Mucosa of descending colon (tissue), 3 donors: ENCODE measurements at places on chromosomes 2 and 18.
A peak's percentile ranks its signal among the peaks of the same experiment; 100 is the strongest.

GRCh38 chr2:680496-680895 is 3.3 kb upstream of the TMEM18 start:
- peak; percentile 32 for DNase-seq

- no peak for DNase-seq
These were observed 205.0 kb upstream of the SMAD2 start for GRCh38 chr18:48135436-48135966.

DNA sequence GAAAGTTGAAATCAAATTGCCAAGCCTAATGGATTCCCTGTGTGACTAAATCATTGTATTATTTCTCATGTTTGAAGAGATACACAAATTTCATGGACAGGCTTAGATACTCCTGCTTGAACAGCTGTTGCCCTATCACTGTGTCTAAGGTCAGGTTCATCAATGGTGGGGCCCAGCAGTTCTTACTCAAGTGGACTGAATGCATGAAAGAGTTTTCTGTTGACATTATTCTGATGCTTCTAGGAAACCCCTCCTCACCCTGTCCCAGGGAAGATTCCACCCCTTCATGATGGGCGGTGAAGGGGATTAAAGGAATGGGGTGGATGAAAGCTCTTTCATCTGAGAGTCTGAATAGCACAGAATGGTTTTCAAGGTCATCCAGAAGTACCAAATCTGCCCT is 148.8 kb downstream of the INO80D start:
- no peak for DNase-seq

GRCh38 chr2:10513201-10513600 is 65.1 kb upstream of the ODC1 start:
- DNase-seq: no peak

- no peak for DNase-seq
These were observed 193.5 kb upstream of the TCF4 start for GRCh38 chr18:55781481-55781957.

GRCh38 chr2:26720322-26721114 is 28.0 kb downstream of the KCNK3 start:
- peak; percentile 75 for DNase-seq

DNA sequence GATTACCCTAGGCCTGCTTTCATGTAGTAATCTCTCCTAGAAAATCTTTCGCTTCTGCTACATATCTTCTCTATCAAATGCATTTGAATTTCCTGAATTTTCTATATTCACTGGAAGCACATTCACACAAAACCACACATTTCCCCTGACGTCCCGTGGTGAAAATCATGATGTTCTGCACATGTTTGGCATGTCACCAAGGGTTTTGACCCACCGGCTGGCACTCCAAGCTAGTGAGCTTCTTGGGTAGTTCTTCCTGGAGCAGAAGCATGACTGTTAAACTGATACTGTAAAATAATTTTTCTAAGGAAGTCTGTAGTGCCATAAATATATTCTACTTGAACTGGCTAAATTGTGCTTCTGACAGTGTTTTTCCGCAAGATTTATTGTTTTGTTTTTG is 510.1 kb upstream of the SLC8A1 start:
- no peak for DNase-seq

DNA sequence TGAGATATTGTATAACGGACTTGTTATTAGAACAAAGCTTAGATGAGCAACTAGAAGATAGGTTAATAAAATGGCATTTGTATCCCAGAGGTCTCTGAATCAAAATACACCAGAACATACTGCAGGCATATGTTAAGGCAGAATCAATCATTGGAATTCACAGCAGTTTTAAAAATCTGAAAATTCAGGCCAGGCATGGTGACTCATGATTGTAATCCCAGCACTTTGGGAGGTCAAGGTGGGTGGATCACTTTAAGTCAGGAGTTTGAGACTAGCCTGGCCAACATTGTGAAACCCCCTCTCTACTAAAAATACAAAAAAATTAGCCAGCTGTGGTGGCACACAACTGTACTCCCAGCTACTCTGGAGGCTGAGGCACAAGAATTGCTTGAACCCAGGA is 405.2 kb downstream of the ZEB2 start:
- no peak for DNase-seq

DNA sequence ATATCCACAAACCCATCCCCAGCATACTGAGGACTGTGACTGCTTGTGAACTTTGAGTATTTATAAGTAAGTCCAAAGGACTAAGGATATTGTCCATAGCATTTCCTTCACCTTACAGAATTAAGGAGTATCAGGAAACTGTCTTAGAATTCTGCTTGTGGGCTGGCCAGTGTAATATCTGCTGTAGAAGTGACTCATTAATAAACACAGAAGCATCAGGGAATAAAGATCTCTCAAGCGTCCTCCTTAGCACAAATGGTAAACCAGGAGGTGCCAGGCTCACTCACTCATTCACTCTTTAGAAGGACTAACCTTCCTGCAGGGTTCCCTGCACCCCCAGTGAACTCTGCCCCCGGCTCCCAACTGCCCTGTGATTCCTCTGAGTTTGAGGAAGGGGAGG is 31.0 kb downstream of the CCDC68 start:
- DNase-seq: no peak

DNA sequence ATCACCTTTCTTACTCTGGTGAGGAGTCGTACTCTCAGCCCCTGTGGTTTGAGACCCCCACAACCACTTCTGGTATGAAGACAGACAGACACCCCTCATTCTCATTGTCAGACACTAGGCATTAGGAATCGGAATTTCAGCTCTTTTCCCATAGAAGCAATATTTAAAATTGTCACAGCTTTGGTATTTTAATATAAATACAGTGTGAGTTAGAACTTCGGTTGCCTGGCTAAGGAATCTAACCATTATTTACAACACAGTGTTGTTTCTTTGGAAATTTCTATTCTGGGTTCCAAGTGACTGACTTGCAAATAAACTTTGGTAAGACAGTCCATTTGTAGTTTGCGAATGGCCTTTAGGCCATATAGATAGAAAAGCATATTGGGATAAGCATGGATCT is 318.1 kb downstream of the PARD3B start:
- DNase-seq: no peak

DNA sequence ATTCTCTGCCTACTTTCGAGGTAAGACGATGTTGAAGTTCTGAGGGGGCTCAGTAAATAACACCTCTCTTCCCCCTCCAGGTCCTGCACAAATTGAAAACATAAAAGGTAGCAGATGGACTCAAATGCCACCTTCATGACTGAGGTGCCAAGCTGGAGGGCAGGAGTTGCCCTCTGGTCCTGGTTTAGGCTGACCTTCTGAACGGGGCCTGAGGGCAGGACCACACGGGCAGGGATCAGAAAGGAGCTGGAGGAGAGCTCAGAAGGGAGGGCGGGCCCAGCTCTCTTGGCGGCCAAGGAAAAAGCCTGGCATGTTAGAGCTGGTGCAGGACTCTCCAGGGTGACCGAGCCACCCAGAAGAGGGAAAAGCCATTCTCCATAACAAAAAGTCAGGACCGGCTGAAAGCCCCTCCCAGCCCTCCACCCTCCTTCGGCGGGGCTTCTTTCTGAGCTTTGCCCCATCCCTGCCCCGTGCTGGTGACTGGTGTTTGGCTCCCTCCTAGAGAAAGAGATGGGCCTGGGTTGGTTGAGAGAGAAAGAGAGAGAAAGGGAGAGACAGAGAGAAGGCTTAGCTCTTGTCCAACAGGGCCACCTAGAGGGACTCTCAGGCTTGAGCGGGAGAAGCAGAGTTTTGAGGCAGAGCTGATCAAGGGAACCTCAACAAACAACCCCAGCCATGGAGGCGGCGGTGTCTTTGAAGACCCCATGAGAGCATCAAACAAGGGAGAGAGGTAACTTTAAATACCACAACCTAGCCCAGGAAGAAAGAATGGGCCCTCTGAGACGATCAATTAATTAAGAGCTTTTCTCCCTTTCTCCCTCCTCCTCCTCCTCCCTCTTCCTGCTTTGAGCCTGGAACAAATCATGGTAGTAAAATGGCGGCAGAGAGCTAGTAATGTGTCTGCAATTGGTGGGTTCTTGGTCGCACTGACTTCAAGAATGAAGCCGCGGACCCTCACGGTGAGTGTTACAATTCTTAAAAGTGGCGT is 50.8 kb downstream of the WIPF1 start:
- DNase-seq: no peak

DNA sequence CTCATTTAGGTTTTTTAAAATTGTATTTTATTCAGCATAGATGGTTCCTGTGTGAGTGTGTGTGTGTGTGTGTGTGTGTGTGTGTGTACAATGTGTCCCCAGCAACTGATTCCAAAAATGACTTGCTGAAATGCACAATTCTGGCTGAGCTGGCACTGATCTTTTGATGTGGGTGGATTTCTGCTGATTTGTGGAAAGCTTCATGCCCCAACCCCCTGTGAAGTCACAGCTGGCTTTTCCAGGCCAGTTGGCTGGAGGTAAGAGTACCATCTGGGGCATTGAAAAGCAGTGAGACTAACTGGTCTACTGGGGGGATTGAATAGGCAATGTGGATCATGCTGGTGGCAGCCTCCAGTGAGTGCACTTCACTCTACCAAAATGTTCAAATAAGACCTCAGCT is 187.2 kb downstream of the LRRTM1 start:
- no peak for DNase-seq

DNA sequence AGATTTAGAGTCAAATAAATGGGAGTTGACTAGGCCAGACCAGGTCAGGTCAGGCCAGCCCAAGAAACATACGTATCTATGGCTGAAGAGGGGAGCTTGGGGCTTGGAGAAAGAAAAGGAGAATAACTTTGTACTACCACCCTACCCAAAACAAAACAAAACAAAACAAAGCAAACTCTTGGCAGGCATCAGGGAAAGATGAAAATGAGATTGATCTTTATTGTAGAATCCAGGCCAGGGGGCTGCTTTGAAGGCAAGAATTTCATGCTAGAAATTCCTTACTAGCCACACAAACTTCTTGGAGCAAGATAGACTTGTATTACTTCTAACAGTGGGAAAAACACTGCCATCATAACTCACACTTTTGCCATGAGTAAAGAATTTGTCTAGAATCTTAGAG is 26.2 kb downstream of the QPCT start:
- no peak for DNase-seq

- DNase-seq: no peak
These were observed 84.0 kb upstream of the TMEM200C start for GRCh38 chr18:5979176-5979888.

DNA sequence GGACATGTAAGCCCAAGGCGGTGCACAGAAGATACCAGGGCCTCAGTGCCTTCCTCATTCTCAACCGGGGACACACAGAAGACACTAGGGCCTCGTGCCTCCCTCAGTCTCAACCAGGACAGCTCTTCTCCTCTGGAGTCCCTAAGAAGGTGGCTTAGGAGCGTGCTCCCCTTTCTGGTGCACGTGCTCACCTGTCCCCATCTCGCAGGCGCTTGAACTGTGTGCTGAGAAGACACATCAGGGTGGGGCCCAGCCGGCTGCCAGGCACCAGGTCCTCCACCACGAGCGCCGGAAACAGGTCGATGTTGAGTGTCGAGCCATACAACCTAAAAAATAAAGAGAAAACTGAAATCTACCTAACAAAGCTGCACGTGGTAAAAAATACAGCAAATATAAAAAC is 99.9 kb downstream of the PXDN start:
- DNase-seq: no peak

- no peak for DNase-seq
These were observed 80.4 kb downstream of the TNS1 start for GRCh38 chr2:217922101-217923006.

- DNase-seq: no peak
These were observed 124.9 kb downstream of the TNS1 start for GRCh38 chr2:217877866-217878265.

- no peak for DNase-seq
These were observed 750.8 kb upstream of the ID2 start for GRCh38 chr2:7930800-7931635.

DNA sequence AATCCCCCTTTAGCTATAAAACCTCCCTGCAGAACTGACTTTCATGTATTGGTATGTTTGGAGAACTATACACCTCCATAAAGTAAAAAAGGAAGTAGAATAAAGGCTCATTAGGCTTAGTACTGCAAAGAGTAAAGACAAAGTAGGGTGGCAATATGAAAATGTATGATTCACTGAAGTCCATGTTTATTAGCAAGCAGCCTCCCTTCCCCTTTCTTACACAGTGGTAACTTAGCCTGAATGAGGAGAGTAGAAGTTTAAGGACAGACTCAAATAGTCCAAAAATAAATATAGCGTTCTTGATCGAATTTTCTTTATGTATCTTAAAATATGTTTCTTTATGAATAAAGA is 1.5 kb downstream of the ZNF804A start:
- DNase-seq: no peak

GRCh38 chr2:73818296-73818695 is 10.5 kb upstream of the STAMBP start:
- no peak for DNase-seq

- DNase-seq: no peak
These were observed 67.1 kb upstream of the MAP4K4 start for GRCh38 chr2:101630224-101630949.

- no peak for DNase-seq
These were observed 44.7 kb downstream of the TANC1 start for GRCh38 chr2:159013103-159013502.

- no peak for DNase-seq
These were observed 240.4 kb downstream of the MBD2 start for GRCh38 chr18:53984021-53984420.

DNA sequence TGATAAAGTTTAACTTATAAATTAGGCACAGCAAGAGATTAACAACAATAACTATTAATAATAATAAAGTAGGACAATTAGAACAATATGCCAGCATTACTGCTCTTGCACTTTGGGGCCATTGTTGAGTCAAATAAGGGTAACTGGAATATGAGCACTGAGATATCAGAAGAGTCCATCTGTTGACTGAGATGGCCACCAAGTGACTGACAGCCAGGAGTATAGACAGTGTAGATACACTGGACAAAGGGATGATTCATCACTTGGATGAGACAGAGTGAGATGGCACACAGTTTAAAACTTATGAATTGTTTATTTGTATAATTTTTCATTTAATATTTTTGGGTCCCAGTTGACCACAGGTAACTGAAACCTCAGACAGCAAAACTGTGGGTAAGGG is 20.0 kb downstream of the NAB1 start:
- DNase-seq: no peak

GRCh38 chr2:158837645-158838044 is 42.5 kb downstream of the DAPL1 start:
- DNase-seq: no peak

- no peak for DNase-seq
These were observed 9.0 kb upstream of the FAM136A start for GRCh38 chr2:70310899-70311298.

DNA sequence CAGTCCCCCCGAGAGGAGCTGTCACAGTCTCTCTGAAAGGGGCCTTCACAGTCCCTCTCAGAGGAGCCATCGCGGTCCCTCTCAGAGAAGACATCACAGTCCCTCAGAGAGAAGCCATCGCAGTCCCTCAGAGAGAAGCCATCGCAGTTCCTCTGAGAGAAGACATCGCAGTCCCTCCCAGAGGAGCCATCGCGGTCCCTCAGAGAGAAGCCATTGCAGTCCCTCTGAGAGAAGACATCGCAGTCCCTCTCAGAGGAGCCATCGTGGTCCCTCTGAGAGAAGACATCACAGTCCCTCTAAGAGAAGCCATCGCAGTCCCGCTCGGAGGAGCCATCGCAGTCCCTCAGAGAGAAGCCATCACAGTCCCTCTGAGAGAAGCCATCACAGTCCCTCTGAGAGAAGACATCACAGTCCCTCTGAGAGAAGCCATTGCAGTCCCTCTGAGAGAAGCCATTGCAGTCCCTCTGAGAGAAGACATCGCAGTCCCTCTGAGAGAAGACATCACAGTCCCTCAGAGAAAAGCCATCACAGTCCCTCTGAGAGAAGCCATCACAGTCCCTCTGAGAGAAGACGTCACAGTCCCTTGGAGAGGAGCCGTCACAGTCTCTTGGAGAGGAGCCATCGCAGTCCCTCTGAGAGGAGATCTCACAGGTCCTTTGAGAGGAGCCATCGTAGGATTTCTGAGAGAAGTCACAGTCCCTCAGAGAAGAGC is 1.3 kb upstream of the ZNF512 start:
- no peak for DNase-seq
